ENCODE measurements at places on chromosomes 2 and 18.
A peak's percentile ranks its signal among the peaks of the same experiment; 100 is the strongest.

DNA sequence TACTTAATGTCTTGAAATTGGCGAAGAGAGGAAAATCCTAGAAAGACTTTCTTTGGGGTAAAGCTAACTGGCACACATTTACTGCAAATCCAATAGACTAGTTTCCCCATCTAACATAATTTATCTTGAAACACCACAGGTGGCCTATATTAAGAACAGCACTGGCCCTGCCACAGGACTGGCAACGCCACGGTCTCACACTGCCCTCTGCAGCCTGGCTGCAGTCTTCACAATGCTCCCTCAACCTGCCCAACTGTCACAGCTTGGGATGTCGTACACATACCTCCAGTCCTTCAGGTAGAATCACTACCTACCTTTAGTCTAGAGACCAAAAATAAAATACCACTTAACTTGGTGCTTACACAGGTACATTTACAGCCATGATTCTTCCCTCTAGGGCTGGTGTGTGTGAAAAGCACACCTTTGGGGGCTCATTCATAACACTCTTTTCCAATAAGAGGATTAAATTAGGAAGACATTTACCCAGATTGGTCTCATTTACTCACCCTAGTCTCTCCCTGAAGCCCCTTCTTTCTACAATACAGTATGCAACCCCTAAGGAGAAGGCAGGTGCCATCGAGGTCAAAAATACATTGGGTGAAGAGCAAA is 222.2 kb downstream of the C1D start:
- DNase-seq: peak; percentile 24

DNA sequence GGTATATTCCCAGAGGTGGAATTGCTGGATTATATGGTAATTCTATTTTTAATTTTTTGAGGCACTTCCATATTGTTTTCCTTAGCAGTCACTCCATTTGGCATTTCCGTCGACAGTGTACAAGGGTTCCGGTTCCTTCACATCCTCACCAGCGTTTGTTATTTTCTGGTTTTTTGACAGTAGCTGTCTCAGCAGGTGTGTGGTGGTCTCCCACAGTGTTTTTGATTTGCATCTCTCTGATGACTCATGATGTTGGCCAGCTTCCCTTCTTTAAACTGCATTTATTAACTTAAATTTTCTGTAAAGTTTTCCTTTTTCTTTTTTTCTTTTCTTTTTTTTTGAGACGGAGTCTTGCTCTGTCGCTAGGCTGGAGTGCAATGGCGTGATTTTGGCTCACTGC is 19.7 kb downstream of the SH3BP4 start:
- no peak for DNase-seq

- no peak for DNase-seq
Measured at GRCh38 chr2:142044197-142044596, 86.6 kb downstream of the LRP1B start.

GRCh38 chr2:106061611-106062349 is 132.3 kb downstream of the UXS1 start:
- DNase-seq: no peak

GRCh38 chr2:8477552-8478470 is 204.0 kb upstream of the ID2 start:
- no peak for DNase-seq

DNA sequence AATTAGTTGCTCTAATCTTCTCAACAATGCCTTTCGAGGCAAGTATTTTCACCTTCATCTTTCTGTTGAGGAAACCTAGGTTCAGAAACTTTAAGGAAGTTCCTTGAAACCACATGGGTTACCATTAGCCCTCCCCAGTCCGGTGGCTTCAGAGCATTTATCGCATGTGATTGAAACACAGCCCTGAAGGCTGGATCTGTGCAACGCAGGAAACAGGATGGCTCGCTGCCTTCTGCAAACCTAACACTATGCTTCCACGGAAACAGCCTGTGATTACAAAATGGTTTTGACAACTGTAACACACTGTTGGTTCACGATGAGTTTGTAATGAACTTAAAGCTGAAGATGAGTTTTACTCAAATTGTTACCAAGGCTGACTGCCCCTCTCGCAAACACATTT is 68.5 kb downstream of the EPB41L3 start:
- DNase-seq: no peak

- DNase-seq: no peak
Measured at GRCh38 chr2:240557808-240558207, at the start of gene ANKMY1. ANKMY1 (minus strand) TSS chr2:240557988; CDS start chr2:240557335, 653 bp downstream.

Measured in 8988T (cell line).